Dorsolateral prefrontal cortex (tissue), 122 donors: ENCODE measurements at places on chromosomes 16 and 17.
A peak's percentile ranks its signal among the peaks of the same experiment; 100 is the strongest.

GRCh38 chr17:411421-412120 lies 59.0 kb upstream of the RPH3AL start:
- no peak for DNase-seq

GRCh38 chr16:19908921-19909320 lies 24.3 kb upstream of the GPRC5B start:
- no peak for DNase-seq

DNA sequence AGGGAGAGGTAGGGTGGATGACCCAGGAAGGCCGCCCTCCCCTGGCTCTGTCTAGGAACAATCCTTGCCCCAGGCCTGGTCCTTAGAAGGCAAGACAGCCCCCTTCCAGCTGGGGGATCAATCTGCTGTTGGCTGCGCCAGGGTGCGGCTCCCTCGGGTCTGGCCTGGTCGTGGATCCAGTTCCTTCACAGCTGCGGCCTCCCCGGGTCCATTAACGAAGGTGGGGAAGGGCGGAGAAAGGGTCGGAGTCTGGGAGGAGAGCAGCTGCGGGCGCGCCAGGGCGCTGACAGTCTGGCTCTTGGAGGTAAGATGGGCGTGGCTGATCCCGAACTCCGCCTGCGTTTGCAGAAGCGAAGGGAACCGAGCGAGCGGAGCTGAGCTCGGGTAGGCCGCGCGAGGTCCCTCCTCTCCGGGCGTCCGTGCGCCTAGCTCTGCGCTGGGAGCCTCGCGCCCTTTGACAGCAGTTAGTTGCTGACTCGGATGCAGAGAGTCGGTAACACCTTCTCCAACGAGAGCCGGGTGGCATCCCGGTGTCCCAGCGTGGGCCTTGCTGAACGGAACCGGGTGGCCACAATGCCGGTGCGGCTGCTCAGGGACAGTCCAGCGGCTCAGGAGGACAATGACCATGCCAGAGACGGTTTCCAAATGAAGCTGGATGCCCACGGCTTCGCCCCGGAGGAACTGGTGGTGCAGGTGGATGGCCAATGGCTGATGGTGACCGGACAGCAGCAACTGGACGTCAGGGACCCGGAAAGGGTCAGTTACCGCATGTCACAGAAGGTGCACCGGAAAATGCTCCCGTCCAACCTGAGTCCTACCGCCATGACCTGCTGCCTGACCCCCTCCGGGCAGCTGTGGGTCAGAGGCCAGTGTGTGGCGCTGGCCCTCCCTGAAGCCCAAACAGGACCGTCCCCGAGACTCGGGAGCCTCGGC lies at the start of gene HSPB9:
TSS of gene HSPB9 (plus strand) at position 434 of the 933 bp plus-strand sequence. CDS start at position 481, 47 bp downstream.
- DNase-seq: peak; percentile 11

DNA sequence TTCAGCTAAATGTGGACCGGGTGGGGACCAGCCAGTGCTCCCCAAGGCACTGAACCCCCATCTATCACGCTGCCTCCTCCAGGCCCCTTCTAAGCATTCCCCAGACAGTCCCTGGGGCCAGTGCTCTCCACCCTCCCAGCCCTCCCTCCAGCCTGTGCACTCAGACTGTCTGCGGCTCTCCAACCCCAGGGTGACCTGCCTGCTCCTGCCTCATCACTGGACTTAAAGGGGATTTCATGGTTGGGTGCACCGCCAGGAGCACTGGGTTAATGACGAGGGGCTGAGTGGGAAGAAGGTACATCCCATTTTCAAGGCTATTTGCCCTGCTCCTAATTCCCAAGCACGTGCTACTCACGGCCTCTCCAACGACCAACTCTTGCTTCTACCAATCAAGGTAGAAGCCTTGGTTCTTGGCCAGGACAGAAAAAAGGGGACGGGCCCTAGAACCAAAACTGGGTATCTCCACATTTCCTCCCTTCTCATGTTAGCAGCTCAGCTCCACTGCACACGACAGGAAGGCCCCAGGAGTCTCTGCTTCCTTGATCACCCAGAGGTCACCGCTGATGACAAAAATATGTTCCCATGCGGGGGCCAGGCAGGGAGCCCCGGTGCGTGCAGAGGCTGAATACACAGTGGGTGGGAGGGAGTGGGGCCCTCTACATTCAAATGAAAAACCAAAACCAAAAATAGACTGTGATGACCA lies 3.5 kb upstream of the ABR start:
- no peak for DNase-seq

DNA sequence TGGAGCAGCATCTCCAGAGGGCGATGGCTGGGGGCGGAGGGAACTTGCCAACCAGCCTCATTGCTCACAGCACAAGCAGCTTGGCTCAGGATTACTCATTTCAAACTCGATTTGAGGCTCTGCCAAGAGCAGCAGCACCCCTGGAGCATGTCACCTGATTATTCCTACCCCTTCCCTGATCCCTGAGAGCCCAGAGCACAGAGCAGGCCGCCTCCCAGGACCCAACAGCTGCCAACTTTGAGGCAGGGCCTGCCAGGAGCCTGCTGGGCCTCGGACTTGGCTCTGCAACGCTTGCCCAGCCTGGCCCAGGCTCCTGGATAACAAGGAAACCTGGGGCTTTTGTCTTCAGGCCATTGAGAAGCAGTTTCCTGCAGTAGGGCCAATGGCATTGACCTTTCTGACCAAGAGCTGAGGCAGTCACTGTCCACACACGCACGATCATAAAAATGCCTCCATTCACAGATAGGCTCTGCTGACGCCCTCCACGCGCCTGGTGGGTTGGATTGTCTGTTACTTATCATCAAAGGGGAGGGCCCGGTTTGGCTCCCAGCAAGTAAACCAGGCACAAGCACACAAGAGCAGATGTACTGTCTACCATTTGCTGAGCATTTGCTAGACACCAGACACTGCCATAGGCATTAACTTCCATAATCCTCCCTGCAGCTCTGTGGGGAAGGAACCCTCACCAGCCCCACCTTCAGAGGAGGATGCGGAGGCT lies 406.6 kb upstream of the EEF2KMT start:
- peak; percentile 68 for DNase-seq

- no peak for DNase-seq
These were observed 1.4 kb upstream of the NRN1L start for GRCh38 chr16:67883146-67883871.

- DNase-seq: no peak
These were observed 6.1 kb upstream of the EFTUD2 start for GRCh38 chr17:44905006-44906000.

- no peak for DNase-seq
These were observed 1.3 kb downstream of the FUS start for GRCh38 chr16:31181102-31181830.

DNA sequence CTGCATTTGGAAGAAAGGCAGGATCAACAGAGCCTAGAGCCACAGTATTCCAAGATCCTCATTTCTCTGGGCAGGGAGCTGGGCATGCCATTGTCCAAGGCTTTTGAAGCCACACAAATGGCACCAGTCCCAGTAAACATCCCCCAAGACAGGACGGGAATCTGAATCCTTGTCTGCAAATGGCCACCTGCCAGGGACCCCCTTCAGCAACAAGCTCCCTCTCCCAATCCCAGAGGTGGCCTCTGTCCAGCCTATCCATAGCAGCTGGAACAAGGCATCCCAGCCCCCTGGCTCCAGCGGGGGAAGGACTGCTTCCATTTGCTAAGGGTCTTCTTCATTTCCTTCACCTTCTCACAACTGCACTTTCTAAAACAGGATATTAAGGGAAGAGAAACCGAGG lies 204.4 kb downstream of the C16orf78 start:
- DNase-seq: no peak

DNA sequence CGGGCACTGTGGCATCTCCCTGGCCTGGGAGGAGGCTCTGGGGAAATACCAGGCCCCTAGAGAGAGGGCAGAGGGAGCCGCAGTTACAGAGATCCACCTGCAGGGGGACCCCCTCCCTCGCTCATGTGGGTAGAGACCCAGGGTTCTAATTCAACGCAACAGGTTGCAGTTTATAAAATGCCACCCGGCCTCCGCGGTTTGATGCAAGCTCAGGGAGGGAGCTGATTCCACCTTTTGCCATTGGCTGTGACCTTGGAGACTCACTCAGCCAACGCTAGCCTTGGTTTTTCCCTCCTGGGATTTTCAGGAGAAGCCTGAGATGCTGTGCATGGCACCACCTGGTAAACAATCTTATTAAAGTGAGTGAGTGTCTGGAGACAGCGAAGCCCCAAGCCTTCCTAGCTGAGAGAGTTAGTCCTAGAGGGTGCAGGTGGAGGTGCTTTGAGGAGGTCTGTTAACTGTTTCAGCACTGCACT lies 12.1 kb downstream of the TTLL6 start:
- DNase-seq: peak; percentile 78

GRCh38 chr17:83067718-83068261 lies 11.6 kb upstream of the METRNL start:
- no peak for DNase-seq

DNA sequence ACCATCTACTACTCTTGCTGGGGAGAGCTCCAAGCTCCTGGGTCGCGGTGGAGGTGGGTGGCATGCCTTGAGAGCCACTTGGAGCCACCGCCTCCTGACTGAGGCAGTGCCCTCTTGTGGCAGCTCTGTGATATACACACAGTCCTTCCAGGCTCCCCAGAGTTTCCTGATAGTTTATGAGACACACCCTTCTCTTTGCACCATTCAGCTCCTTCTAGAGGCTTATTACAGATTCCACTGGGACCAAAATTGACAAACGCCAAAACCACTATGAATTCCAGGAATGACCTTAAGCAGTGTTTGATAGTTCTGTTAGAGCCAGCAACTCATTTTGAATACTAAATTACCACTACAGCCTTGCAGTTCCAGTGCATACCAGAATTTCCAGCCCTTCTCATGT lies 170.1 kb upstream of the CDH13 start:
- DNase-seq: no peak

- DNase-seq: no peak
These were observed 19.9 kb downstream of the SPATA32 start for GRCh38 chr17:45242029-45242414.
